ENCODE measurements at places on chromosomes 5 and 9. TPM values are rescaled to one million over a fixed set of nuclear protein-coding genes. Genes with fewer than 3 reads are reported as not detected.

Gene LAMC3
- not detected for total RNA-seq

Gene NUDT2
- total RNA-seq = 31.6 TPM

Gene FOXI1
- total RNA-seq = not detected

Gene OR1Q1
- not detected for total RNA-seq

Gene BNC2
- not detected for total RNA-seq

Gene LPCAT1
- 68.3 TPM for total RNA-seq
